Renal pelvis (tissue), 12 donors: ENCODE measurements at places on chromosomes 7 and 10. TPM values are rescaled to one million over a fixed set of nuclear protein-coding genes. Genes with fewer than 3 reads are reported as not detected.

Gene TRPV6
- polyA plus RNA-seq, result 16.9 TPM

Gene LIPF
- polyA plus RNA-seq, result 0.20 TPM

Gene ACTL6B
- polyA plus RNA-seq, result 0.09 TPM

Gene TCERG1L
- 2.0 TPM for polyA plus RNA-seq

Gene UCMA
- polyA plus RNA-seq, result not detected

Gene DLG5
- 53.8 TPM for polyA plus RNA-seq

Gene OPALIN
- polyA plus RNA-seq, result not detected

Gene SEMA3C
- polyA plus RNA-seq, result 25.6 TPM

Gene NPY4R
- polyA plus RNA-seq, result not detected

Gene C10orf67
- polyA plus RNA-seq, result 3.0 TPM

Gene C10orf53
- polyA plus RNA-seq, result not detected
